Breast epithelium (tissue), 4 donors: ENCODE measurements at places on chromosomes 1 and 21.

DNA sequence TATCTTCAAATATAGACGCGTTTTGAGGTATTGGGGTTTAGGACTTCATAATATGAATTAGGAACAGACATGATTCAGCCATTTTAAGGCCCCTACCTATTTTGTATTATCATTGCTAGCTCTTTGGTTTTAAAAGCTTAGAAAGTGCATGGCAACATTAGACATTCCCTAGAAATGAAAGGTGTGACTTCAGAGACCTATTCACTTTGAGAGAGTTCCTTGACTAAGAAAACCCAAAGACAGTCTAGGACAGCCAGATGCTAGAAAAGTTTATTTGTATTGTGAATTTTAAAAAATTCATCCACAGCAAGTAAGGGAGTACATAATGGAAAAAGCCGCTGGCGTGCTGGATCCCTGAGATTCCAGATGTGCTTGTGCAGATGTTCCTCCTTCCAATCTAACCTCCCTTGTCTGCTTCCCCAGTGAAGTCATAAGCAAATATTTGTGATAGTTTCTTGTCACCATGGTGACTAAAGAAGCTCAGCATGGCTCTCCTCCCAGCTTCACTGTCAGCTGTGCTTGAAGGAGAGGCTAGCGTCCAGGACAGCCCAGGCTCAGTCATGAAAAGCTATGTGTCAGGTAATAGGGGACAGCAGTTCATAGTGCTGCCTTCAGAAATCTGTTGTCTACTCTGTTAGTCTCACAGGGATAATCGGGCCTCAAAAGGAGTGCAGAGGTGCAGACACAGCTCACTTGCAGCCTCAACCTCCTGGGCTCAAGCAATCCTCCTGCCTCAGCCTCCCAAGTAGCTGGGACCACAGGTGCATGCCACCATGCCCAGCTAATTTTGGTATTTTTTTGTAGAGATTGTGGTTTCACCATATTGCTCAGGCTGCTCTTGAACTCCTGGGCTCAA lies 34.8 kb downstream of the KPNA6 start:
- no peaks in the 10 kb centered on the region for H3K36me3 ChIP-seq
- no peaks in the 10 kb centered on the region for H3K4me1 ChIP-seq
- H3K27ac ChIP-seq: peak overlapping the region; percentile 79
- no peak overlapping the region for H3K4me3 ChIP-seq

DNA sequence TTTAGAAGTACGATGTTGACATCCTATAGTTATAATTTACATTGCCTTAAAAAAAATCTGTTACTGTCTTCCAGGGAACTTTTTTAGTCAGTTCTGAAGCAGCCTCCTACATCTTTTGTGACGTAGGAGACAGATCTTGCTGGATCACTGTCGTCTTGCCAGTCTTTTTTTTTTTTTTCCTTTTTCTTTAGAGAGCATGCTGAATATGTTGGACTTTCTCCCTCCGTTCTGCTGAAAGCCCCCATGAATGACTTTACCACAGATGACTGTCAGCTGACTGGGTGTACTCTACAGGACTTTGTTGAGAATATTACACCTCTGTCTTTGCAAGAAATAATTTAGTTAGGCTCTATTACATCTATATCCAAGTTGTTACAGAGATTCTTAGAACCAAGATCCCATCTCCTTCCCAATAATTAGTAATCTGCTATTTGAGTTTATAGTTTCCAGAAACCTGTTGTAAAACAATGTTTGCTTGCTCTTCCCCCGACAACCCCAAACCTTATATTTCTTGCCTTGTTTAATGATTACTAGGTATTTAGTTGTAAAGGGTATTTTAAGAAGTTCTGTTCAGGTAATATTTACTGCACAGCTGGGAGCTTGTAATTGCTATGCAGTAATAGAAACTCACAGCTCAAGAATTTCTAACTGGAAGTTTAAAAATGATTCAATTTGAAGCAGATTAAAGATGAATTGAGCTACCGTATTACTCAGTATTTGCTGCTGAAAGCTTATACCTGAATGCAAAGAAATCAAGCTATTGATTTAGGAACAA lies 61.8 kb downstream of the RASAL2 start:
- DNase-seq: no peak
- H3K27me3 ChIP-seq: no peaks in the 10 kb centered on the region
- H3K36me3 ChIP-seq: no peaks in the 10 kb centered on the region
- H3K4me1 ChIP-seq: no peaks in the 10 kb centered on the region
- H3K27ac ChIP-seq: no peak overlapping the region

GRCh38 chr21:45539796-45540600 lies 2.2 kb downstream of the SLC19A1 start:
- no peaks in the 10 kb centered on the region for H3K27me3 ChIP-seq
- H3K4me3 ChIP-seq: no peak overlapping the region
- H3K27ac ChIP-seq: no peak overlapping the region
- peaks cover 4% of the 10 kb centered on the region for H3K4me1 ChIP-seq

DNA sequence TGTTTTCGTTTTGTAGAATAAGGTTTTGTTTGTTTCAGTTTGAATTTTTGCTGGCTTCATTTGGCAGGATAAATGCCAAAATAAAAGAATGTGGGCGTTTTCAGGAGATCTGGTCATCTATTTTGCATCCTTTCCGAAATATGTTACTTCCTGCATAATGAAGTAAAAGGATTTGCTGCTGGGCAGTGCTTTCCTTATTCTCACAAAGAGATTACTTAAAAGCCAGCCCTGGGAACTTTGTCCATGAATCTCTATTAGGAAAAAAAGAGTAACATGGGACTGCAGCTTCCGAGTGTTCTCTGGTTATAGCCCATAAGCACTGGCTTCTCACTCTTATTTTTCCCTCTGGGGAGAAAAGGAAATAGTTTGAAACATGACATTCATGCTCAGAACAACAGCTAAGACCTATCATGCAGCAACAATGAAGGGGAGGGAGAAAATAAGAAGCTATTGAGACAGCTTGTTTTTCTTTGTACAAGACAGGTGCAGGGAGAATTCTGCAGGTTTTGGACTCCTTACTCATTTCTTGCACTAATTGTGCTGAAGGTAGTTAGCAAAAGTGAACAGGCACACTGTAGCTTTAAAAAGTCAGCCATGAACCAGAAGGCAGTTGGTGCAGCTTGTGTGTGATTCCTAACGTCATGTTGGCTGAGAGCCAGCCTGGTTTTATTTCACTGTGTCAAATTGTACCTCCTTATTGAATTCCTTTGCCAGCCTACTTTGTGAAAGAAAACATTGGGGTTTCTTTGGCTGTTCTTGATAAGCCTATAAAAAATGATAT lies at the start of gene SAMD13:
Gene SAMD13 (plus strand): TSS at position 705 of the 781 bp plus-strand sequence. CDS start 1,527 bp downstream, outside the sequence.
- peak; percentile 64 for DNase-seq
- H3K4me1 ChIP-seq: no peaks in the 10 kb centered on the region
- peak within 1 kb of the TSS; percentile 25 for H3K4me3 ChIP-seq
- H3K27ac ChIP-seq: peak within 1 kb of the TSS; percentile 93
- no peaks in the 10 kb centered on the region for H3K27me3 ChIP-seq
- no peaks in the 10 kb centered on the region for H3K36me3 ChIP-seq

DNA sequence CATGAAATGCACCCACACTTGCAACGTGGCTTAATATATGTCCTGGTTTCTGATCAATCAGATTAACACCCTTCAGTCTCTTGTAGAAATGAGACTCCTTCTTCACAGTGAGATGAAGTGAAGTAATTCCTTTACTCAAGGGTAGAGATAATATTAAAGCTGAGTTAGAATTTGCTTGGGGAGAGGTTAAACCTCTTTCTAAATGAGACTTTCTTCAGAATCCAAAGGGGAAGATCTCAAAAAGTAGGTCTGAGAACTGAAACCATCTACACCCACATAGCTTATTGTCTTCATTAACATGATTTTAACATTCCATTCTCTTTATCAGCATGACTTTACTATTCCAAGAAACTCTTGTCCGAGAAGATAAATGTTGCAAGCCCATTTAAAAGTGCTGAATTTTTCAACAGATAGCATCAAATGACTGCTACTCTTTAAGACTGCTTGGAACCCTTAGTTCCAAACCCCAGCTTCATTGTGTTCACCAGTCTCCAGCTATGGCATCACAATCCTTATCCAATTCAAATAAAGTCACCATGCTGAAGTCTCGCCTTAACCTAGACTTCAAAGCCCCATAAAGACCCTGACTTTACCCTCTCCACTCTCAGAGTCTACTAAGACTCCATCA lies 19.2 kb upstream of the TRAF3IP3 start:
- H3K36me3 ChIP-seq: no peaks in the 10 kb centered on the region
- no peaks in the 10 kb centered on the region for H3K27me3 ChIP-seq
- no peak for DNase-seq

DNA sequence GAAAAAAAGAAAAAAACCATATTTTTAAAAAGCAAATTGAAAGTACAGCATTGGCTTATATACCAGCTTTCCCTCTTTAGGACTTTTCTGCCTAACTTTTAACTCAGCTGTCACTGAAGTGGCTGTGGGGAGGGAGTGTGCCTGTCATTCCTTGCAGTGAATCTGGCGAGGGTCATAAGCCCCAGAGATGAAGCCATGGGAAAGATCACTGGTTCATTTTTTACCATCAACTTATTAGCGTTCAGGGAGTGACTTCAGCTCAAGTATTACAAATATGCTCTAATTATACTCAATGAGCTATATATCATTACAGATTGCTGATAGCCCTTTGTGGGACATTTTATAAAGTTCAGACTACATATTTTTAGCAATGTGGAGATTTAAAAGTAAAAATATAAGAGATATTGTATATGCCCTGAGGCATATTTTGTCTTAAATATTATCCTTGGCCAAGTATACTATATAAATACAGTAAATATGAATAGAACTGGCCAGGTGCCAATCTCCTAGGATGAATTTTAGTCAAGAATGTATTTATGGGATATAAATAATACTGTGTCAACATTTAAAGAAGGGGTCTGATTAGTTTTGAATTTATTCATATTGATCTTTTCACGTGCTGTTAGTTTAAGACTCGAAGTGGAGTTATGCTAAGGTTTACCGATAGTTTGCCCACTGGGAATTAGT lies 4.4 kb downstream of the TGFB2 start:
- H3K36me3 ChIP-seq: no peaks in the 10 kb centered on the region
- no peak overlapping the region for H3K4me3 ChIP-seq
- no peaks in the 10 kb centered on the region for H3K4me1 ChIP-seq
- H3K27me3 ChIP-seq: no peaks in the 10 kb centered on the region

DNA sequence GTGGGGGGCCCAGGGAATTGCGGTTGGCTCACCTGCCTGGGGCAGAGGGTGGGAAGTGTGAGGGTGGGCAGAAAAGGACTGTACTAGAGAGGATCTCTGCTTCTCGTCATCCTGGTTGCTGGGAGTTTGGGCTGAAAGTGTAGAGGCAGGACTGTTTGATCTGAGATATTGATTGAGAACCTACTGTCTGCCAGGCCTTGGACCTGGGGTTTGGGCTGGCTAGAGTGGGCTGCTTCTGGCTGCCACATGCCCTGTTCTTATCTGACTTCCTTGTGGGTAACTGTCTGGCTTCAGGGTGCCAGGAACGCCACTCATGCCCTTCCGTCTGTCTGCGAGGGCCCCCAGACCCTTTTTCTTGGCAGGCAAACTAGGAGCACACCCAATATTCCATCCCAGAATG lies 200.9 kb downstream of the FOXD2 start:
- H3K4me3 ChIP-seq: no peak overlapping the region

GRCh38 chr1:232291681-232292080 lies 338.3 kb downstream of the SIPA1L2 start:
- H3K27me3 ChIP-seq: no peaks in the 10 kb centered on the region
- H3K36me3 ChIP-seq: no peaks in the 10 kb centered on the region
- H3K27ac ChIP-seq: no peak overlapping the region
- no peak overlapping the region for H3K4me3 ChIP-seq
